ENCODE measurements at places on chromosomes 11 and 22. TPM values are rescaled to one million over a fixed set of nuclear protein-coding genes. Genes with fewer than 3 reads are reported as not detected.

Gene PDE3B
- 21.8 TPM for total RNA-seq

Gene MMP13
- not detected for total RNA-seq

Gene PGR
- not detected for total RNA-seq

Gene YAP1
- total RNA-seq = 0.24 TPM

Gene LGR4
- 0.67 TPM for total RNA-seq

Gene POU2F3
- total RNA-seq = not detected

Gene LRRC56
- 1.3 TPM for total RNA-seq

Gene TIRAP
- 8.8 TPM for total RNA-seq

Gene NDUFS3
- 94.4 TPM for total RNA-seq

Gene SCN4B
- total RNA-seq = 0.36 TPM

Gene CPT1A
- total RNA-seq = 28.8 TPM

Gene PTH
- total RNA-seq = not detected

Gene PIH1D2
- 0.56 TPM for total RNA-seq

Gene OR9Q2
- not detected for total RNA-seq

Gene MICAL2
- 220 TPM for total RNA-seq

Gene CALCA
- total RNA-seq = not detected

Gene MIOX
- total RNA-seq = 0.39 TPM

Gene PATE4
- not detected for total RNA-seq

Gene MUC6
- total RNA-seq = not detected

Gene CD3E
- total RNA-seq = 488 TPM

Gene RFPL3
- not detected for total RNA-seq

Gene RFPL2
- 0.53 TPM for total RNA-seq

Gene APOL2
- total RNA-seq = 82.9 TPM

Gene FGF19
- total RNA-seq = not detected

Gene PRRG4
- total RNA-seq = 0.43 TPM

Gene OR10AG1
- total RNA-seq = not detected

Gene MB
- total RNA-seq = not detected

Gene DCHS1
- total RNA-seq = 0.80 TPM

Gene TBX10
- total RNA-seq = not detected

Measured in activated CD4-positive, alpha-beta memory T cell treated with anti-CD3 and anti-CD28 coated beads for 36 hours (primary cell).